ENCODE measurements at places on chromosomes 12 and 14.

- DNase-seq = no peak
These were observed 5.7 kb upstream of the GPR65 start for GRCh38 chr14:87999277-87999676.

DNA sequence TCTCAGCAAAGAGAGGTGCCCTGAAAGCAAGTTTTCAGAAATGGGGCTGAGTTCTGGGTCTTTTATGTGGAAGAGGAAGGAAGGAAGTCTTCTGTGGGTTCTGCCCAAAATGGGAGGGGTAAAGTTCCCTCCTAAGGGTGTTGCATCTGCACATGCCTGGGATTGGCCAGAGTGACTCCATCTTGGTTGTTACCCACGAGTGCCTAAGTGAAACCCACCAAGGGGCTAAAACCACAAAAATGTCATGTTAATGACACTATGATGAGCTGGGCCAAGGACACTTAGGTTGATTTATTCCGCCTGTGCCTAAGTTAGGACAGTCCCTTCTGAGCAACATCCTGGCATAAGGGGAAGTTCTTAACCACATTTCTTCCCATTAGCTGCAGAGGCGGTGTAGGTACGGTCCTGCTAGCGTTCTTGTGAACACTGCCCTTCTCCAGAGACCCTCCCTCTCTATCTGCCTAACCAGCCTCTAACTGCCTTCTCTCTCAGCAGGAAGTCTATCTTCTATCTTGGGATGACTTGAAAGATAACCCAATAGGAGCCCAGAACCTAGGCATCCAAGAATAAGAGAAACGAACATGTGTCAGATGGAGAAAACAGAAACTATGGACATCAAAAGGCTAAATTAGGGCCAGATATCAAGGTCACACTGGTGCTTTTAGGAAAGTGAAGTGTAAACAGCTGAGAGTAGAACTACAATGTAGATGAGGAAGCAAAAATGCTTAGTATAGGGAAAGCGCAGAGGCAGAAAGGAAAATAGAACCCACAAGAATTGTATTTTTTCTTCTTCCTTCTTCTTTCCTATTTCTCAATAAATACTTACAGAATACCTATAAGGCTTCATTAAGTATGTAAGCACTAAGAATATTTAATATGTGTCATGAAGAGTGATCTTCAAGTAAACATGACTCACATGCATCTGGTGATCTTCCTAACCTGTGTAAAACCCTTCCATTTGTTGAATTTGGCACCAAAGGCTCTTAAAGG lies 104.2 kb upstream of the AMN1 start:
- DNase-seq = no peak

GRCh38 chr12:91093341-91093740 lies 18.0 kb downstream of the LUM start:
- no peak for DNase-seq

DNA sequence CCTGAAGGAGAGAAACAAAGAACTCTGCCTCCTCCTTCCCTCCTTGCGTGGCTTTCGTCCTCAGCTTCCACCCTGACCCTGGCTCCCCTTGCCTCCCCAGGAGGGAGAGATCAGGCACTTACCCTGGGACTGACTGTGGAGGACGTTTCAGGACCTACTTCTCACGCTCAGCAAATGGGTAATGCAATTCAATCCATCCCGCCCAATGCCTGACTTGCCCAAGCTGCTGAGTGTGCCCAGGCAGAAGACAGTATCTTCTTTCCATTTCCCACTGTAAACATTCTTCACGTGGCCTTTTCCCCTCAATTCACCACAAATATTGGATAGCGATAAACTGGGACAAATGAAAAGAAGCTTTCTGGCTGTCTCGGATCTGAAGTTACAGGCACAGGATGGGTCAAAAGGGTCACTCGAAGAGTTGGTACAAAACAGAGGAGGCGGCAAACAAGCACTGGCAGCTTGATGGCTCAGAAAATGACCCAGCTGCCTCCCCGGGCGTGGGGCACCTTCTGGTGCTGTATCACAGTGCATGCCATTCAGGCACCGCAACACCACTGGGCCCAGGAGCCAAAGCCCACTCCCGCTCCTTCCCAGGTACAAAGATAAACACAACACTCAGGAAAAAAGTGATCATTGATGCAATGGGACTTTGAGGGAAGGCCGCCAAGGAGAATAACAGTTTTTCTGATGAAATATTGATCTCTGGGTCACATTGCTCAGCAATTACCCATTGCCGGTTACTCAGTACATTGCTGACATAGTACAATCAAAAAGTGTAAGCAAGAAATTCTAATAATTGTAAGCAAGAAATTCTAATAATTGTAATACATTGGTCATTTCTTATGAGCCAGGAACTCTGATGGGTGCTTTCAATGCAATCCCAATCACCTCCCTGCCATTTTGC lies 65.8 kb downstream of the TRIM9 start:
- DNase-seq = no peak

DNA sequence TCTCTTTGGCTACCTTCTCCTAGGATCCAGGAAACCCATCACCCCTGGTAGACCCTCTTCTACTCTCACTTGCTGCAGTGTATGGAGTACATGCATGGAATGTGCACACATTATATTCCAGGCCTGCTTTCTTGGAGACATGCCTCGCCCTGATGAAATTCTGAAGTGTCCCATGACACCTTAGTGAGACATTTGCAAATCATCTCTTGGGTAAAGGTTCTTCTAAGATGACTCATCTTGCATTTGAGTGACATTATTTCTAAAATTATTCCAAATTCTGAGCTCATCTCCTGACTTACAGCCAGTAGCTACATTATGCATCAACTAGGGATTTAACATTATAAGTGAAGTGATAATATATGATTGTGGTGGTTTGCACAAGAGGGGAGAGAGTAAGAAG lies 49.8 kb downstream of the SDR9C7 start:
- DNase-seq = no peak

DNA sequence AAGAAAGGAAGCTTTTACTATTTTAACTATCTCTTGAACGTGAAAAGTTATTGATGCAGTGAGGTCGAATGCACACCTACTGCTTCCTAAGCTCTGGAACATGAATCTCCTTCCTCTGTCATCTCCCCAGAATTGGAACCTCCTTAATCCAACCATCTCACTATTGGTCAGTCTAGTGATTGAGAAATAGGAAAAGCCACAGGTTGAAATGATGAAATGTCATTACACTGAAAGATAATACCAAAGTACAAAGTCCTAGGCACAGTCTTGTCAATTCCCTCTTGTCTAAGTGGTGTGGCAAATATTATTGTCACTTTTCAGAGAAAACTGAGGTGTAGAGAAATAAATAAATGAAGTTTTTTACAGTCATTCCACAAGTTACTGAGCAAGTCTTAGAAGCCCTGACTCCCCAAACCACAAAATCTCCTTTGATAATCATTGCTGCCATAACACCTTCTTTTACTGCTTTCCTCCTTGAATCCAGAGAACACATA lies 19.5 kb upstream of the HIGD1C start:
- DNase-seq = no peak

DNA sequence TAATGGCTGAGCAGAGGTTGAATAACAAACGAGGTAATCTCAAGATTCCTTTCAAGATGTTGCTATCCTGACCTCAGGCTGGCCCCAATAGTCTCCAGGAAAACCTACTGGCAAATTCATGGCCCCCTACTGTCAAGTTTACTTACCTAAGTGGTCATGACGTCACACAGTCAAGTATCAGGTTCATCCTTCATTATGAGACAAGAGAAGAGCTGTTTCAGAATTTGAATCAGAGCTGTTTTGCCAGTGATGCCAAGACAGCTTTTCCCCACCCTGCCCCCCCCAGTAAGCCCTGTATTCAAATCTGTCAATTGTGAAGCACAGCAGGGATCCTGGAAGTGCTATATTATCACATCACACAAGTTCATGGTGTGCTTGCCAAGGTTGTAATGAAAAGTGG lies 509.6 kb downstream of the NOVA1 start:
- DNase-seq = no peak

DNA sequence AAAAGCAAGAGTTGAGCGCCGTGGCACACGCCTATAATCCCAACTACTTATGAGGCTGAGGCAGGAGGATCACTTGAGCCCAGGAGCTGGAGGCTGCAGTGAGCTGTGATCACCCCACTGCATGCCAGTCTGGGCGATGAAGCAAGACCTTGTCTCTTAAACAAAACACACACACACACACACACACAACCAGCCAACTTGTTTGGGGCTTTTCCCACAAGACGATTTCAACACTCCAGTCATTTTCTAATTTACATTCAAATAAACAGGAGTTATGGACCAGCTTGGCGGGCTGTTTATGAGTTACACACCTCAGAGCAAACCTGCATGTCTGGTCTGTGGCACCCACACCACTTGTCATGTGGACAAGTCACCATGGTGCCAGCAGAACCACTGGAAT lies 6.7 kb downstream of the GLTP start:
- no peak for DNase-seq

GRCh38 chr12:38775457-38775856 lies 129.9 kb downstream of the CPNE8 start:
- no peak for DNase-seq

DNA sequence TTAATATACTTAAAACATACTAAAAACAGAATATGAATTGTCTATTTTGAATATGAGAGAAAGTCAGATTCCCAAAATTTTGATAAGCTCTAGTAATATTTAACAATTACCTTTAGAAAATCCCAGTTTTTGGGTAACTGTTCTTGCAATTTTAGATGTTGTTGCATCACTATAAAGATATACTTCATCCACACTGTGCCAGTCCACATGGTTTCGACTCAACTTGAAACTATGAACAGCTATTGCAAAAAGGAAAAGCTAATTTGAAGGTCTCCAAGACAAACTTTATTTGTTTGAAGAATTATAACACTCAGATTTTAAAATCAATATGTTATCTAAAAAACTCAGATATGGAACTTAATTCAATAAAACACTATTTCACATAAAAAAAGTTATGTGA lies 59.9 kb downstream of the DDHD1 start:
- no peak for DNase-seq

DNA sequence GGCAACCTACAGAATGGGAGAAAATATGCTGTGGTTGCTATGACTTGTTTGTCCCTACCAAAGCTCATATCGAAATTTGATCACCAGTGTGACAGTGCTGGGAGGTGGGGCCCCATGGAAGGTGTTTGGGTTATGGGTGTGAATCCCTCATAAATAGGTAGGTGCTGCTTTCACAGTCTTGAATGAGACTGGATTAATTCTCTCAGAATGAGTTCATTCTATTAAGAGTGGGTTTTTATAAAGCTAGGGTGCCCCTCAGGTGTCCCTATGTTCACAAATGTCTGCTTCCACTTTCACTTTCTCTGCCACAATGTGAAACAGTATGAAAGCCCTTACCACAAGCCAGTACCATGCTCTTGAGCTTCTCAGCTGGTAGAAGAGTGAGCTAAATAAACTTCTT lies 133.5 kb downstream of the CPNE8 start:
- DNase-seq = no peak

DNA sequence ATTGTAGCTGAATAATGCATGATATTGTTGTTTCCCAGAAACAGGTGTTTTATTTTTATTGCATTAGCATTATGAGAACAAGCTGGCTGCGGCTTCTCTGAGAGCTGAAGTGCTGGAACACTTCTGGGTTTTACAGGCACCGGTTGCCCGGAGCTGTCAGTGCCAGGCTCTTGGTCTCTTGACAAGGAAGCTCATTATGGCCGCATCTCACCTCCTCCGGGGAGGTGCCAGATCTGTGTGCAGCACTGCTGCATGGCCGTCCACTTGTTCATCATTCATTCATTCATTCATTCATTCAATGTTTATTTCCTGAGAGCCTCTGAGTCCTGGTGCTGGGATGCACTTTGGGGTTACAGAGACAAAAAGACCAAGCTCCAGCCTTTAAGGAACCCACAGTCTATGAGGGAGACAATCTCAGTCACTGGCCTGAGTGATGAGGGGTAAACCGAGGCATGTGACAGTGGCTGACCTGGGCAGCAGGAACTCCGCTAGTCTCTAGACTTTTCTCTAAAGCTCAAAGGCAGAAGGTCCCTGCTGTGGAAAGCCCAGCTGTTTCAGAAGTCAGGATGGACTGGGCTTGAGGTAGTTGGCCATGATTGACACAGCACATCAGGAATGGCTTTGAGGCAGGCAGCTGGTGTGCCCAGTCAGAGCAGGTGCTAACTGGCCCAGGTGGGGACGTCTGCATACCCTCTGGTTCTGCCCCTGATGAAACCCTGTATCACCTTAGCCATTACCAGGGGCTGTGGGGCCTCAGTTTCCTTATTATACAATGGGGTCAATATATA lies 181.0 kb downstream of the ADGRD1 start:
- DNase-seq = no peak

DNA sequence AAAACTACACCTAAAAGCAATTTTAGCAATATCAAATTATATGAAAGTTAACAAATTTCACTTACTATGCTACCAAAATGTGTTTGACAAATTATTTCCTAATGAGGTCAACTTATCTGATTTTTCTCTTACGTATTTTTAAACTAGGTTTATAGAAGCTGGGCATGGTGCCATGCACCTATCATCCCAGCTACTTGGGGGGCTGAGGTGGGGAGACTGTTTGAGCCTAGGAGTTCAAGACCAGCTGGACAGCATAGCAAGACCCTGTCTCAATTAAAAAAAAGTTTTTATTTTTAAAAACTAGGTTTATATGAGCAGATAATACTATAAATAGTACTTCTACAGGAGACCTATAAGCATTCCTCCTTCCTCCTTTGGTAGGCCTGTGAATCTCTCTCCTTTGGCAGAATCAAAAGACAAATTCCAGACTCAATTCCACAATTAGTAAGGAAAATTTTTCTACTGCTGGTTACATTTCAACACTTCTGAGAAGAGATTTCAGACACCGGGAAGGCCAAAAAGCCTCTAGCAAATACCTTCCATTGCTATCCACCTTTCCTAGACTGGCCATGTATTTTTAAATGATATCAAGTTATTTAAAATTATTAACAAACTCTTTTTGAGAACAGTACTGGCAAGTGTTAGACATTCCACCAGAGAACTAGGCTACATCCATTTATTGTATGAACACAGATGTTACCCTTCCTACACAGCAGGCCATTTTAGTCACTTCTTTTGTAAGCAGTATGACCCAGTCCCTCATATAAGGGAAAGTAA lies 34.4 kb downstream of the CDK17 start:
- DNase-seq = no peak

- no peak for DNase-seq
These were observed 513.4 kb downstream of the MED13L start for GRCh38 chr12:115763982-115764621.

GRCh38 chr14:22556990-22557623 lies 31.9 kb downstream of the DAD1 start:
- no peak for DNase-seq

GRCh38 chr12:62484233-62484632 lies 17.6 kb downstream of the MON2 start:
- DNase-seq = no peak

DNA sequence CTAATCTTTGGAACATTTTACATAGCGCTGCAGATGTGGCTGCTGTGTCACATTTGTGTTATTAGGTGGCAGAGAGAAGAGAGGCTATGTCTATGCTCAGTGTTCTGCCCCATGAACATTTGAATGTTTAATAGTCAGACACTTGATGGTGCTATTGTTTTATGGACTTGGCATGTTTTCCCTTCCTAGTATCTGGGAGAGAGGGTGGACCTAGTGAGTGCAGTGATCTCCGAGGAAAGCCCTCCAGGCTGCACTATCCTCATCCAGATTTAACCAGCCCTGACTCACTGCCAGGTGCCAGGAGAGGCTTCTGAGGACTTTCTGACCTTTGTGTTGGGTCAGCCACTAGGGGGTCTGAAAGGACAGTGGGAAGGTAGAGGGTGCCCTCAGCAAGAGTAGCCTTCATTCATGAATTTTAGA lies 24.3 kb downstream of the ZFC3H1 start:
- no peak for DNase-seq

- DNase-seq = no peak
These were observed 3.9 kb upstream of the NR2C1 start for GRCh38 chr12:95077341-95077740.

All from NCI-H2081 treated with DMSO at 0.1 percent for 48 hours (cell line).